ENCODE measurements at places on chromosomes 3 and 15. TPM values are rescaled to one million over a fixed set of nuclear protein-coding genes. Genes with fewer than 3 reads are reported as not detected.

DNA sequence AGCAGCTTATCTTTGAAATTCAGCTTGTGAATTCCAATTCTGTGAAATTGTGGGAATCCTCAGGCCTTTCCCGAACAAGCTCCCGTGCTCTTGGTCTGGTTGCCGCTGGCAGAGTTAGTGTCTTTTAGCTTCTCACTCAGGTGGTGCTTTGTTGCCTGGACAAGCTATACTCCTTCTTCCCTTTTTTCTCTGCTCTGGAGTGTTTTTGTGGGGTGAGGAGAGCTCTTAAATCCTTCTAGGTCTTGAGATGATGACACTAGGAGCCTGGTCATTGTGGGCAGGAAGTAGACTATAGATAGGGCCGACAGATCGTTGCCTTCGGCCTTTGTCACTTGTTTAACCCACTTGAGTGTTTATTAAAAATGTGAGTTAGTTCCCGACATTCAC lies 93.8 kb downstream of the SLCO3A1 start:
- no peak for DNase-seq

- DNase-seq: peak; percentile 17
These were observed 1161.4 kb downstream of the SI start for GRCh38 chr3:163916596-163917560.

GRCh38 chr15:63405159-63405558 lies 23.5 kb upstream of the CA12 start:
- no peak for DNase-seq

GRCh38 chr15:86659724-86660411 lies 580.2 kb downstream of the AGBL1 start:
- DNase-seq: no peak

- no peak for DNase-seq
These were observed 241.0 kb upstream of the GBE1 start for GRCh38 chr3:82002491-82002890.

DNA sequence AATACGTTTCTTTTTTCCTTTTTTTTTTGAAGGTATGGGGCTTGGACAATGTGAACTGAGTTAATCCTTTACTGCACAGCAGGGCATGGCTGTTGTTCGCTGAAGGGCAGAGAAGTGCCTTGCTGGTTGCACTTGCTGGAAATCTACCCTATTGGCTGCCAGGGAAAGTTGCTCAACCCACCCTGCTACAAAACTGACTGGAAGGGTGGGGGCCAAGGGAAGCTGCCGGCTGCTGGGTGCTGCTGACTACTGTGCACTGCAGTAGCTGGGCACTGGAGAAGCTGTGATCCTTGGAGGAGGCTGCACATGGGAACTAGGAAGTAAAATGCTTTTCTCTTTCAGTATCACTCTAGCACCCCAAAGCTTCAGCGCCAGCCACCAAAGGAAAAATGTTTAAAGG lies 70.5 kb downstream of the ETV5 start:
- DNase-seq: no peak

GRCh38 chr3:49534581-49535441 lies 19.5 kb upstream of the BSN start:
- DNase-seq: peak; percentile 28

GRCh38 chr15:79505956-79506355 lies 73.8 kb downstream of the MINAR1 start:
- no peak for DNase-seq

The SLC6A20 gene
- 0.39 TPM for total RNA-seq

All from Caco-2 (cell line).